ENCODE measurements at places on chromosomes 3 and 15.

DNA sequence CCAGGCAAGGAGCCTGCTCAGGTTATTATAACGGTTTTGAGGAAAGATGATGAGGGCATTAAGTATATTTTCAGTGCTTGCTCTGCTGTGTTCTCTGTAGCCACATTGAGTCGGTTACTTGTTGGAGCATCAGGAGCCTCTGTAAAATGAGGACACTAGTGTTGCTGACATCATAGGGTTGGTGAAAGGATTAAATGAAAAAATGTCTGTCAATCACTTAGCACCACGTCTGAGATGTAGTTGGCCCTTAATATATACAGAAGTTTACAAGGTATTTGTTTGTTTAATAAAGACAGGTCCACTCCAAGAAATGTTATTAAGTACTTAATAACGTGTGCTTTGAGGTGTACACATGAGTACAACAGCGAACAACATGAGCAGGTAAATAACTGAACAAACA is 735 bp upstream of the SLC25A26 start:
- no peak for DNase-seq

DNA sequence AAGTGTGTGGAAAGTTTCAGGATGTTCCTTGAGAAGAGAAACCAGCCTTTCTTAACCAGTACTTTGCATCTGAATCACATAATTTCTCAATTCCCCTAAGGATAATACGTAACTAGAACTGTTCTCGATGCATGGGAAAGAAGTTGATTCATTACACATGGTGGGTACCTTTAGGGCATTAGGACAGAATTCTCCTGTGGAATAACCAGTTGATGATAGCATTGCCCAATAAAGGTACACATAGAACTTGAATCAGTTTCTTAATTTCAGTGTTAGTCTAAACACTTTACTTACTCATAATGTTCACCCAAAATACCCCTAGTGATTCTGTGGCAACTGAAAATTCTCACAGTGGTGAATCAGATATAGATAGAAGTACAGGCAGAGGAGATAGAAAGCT is 1030.9 kb downstream of the ROBO1 start:
- DNase-seq, result no peak

DNA sequence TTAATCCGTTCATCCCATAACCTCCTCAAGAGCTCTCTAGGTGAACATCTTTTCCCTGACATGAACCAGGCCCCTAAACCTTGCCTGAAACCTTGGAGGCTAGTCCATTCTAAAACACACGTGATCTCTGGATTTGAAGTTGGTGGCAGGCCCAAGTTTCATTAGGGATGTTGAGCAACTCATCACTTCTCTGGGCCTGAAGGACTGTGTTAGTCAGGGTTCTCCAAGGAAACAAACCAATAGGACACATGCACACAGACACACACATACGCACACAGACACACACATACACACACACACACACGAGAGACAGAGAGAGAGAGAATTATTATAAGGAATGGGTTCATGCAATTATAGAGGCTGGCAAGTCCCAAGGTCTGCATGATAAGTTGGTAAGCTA is 31.9 kb downstream of the ACAN start:
- no peak for DNase-seq

- DNase-seq, result no peak
Observed at GRCh38 chr3:48356419-48356818, 15.6 kb upstream of the FBXW12 start.
